Type B pancreatic cell (in vitro differentiated cells): ENCODE measurements at places on chromosomes 16 and 17. TPM values are rescaled to one million over a fixed set of nuclear protein-coding genes. Genes with fewer than 3 reads are reported as not detected.

GRCh38 chr17:38444151-38444550 lies 15.9 kb downstream of the ARHGAP23 start:
- peak overlapping the region; percentile 65 for H3K4me3 ChIP-seq
- no peaks in the 10 kb centered on the region for H3K27me3 ChIP-seq
- no peak for DNase-seq

DNA sequence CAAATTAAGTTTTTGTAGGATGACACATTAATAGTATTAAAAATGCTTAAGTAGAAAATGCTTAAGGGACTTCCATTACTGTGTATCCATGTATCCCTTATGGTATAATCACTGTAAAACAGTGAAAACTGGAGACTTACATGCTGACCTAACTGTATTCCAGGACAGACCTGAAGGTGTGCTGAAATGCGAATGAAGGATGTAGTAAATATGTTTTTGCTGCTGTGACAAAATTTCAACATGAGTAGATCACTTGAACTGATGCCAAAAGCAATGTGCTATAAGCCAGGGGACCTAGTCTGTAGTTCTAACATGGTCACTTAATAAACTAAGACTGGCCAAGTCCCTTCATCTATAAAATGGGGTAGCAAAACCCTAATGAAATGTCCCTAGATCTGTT lies 142.0 kb upstream of the CORO6 start:
- peaks cover 18% of the 10 kb centered on the region for H3K4me1 ChIP-seq
- H3K27ac ChIP-seq, result no peak overlapping the region
- H3K27me3 ChIP-seq, result peaks cover 11% of the 10 kb centered on the region
- no peak for DNase-seq
- no peak overlapping the region for H3K4me3 ChIP-seq
- no peaks in the 10 kb centered on the region for H3K36me3 ChIP-seq

- peaks cover 14% of the 10 kb centered on the region for H3K36me3 ChIP-seq
- H3K27ac ChIP-seq, result no peak overlapping the region
- peaks cover 19% of the 10 kb centered on the region for H3K4me1 ChIP-seq
- H3K27me3 ChIP-seq, result no peaks in the 10 kb centered on the region
- DNase-seq, result no peak
- H3K4me3 ChIP-seq, result no peak overlapping the region
Observed at GRCh38 chr16:70740914-70741782, 55.3 kb upstream of the MTSS2 start.

DNA sequence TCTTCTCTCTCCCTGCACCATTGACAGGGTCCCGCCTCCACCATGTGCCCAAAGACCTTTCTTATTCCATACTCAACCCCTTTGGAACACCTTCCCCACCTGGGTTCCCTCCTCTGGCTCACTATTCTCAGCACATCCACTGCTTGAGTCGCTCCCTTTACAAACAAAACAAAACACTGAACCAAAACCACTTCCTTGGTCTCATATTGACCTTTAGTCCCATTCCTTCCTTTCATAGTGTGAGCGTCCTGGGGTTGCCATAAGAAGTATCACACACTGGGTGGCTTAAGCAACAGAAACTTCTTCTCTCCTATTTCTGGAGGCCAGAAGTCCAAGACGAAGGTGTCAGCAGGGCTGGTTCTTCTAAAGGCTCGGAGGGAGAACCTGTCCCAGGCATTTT lies 6.1 kb upstream of the TNRC6C start:
- H3K27me3 ChIP-seq, result peaks cover 66% of the 10 kb centered on the region
- no peak overlapping the region for H3K27ac ChIP-seq
- peaks cover 5% of the 10 kb centered on the region for H3K4me1 ChIP-seq
- H3K4me3 ChIP-seq, result no peak overlapping the region
- no peak for DNase-seq

DNA sequence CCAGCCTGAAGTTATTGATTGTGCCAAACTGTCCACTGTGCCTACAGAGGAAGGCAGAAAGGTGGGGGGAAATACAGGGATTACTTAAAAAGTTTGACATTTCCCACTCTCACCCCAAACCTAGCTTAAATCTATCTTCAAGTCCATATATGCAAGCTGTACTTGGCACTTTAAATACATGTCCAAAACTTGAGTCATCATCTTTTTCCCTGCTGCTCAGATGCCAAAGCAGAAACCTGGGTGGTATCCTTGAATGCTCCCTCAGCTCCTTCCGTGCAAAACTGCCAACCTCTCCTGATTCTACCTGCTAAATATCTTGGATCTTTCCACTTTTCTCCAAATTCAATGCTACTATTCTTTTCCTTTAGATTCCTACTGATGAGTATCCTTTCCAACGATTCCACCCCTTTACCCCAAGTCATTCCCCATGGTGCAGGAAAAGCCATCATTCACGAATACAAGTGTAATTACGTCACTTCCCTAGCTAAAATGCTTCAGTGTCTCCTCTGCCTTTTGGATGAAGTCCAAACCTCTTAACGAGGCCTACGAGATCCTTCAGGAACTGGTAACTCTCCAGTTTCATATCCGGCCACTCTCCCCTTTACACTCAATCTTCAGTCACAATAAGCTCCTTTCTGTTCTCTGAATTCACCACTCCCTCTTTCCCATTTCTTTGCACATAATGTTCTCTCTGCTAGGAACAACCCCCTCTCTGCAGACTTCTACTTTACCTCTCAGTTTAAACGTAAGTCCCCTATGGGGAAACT lies 9.3 kb downstream of the BECN1 start:
- H3K27ac ChIP-seq, result no peak overlapping the region
- H3K4me3 ChIP-seq, result no peak overlapping the region
- no peaks in the 10 kb centered on the region for H3K4me1 ChIP-seq
- peaks cover 22% of the 10 kb centered on the region for H3K36me3 ChIP-seq
- no peaks in the 10 kb centered on the region for H3K27me3 ChIP-seq

GRCh38 chr17:79820959-79821330 lies 18.3 kb downstream of the CBX4 start:
- H3K36me3 ChIP-seq, result no peaks in the 10 kb centered on the region
- H3K27me3 ChIP-seq, result peaks cover 70% of the 10 kb centered on the region
- H3K4me1 ChIP-seq, result peaks cover 4% of the 10 kb centered on the region
- no peak overlapping the region for H3K27ac ChIP-seq

- DNase-seq, result no peak
- H3K4me3 ChIP-seq, result no peak overlapping the region
- no peaks in the 10 kb centered on the region for H3K27me3 ChIP-seq
- H3K36me3 ChIP-seq, result peaks cover 15% of the 10 kb centered on the region
- no peak overlapping the region for H3K27ac ChIP-seq
- H3K4me1 ChIP-seq, result peaks cover 5% of the 10 kb centered on the region
Observed at GRCh38 chr16:27586711-27587110, 36.8 kb downstream of the KATNIP start.

- H3K36me3 ChIP-seq, result peaks cover 44% of the 10 kb centered on the region
- no peak for DNase-seq
- no peak overlapping the region for H3K4me3 ChIP-seq
- H3K27ac ChIP-seq, result no peak overlapping the region
- peaks cover 20% of the 10 kb centered on the region for H3K4me1 ChIP-seq
- H3K27me3 ChIP-seq, result no peaks in the 10 kb centered on the region
Observed at GRCh38 chr17:32941419-32942032, 13.6 kb downstream of the TMEM98 start.

DNA sequence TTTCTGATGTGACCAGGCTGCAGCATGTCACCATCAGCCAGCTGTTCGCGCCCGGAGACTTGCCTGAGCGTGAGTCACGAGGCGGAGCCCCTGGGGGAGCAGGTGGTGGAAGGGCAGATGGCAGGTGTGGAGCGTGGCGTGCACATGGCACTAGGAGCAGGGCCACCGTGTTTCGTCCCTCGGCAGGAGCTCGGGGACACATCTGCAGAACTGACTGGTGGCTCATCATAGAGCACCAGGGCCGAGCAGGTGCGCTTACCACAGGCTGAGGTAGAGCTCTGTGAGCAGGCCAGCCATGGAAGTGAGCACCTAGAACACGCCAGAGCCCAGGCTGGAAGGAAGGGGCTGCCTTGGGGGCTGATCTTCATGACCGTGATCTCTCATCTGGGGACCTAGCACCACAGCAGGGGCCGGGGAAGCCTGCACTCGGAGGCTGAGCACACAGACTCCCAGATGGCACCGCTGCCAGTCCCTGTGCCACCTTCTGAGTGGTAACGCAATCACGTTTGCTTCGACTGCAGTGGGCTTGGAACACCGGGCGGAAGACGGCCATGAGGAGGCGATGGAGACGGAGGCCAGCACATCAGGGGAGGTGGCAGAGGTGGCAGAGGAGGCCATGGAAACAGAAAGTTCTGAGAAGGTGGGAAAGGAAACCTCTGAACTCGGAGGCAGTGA lies 61.8 kb upstream of the ENDOV start:
- no peaks in the 10 kb centered on the region for H3K27me3 ChIP-seq
- no peak for DNase-seq
- H3K36me3 ChIP-seq, result peaks cover 14% of the 10 kb centered on the region
- no peak overlapping the region for H3K27ac ChIP-seq
- H3K4me1 ChIP-seq, result no peaks in the 10 kb centered on the region
- no peak overlapping the region for H3K4me3 ChIP-seq

GRCh38 chr16:67608364-67608763 lies 36.6 kb upstream of the CARMIL2 start:
- no peak overlapping the region for H3K4me3 ChIP-seq
- DNase-seq, result no peak
- H3K36me3 ChIP-seq, result peaks cover 11% of the 10 kb centered on the region

GRCh38 chr17:57971572-57971971 lies 16.4 kb upstream of the CUEDC1 start:
- no peaks in the 10 kb centered on the region for H3K27me3 ChIP-seq
- peaks cover 24% of the 10 kb centered on the region for H3K4me1 ChIP-seq
- no peak overlapping the region for H3K27ac ChIP-seq
- H3K4me3 ChIP-seq, result no peak overlapping the region
- DNase-seq, result no peak

DNA sequence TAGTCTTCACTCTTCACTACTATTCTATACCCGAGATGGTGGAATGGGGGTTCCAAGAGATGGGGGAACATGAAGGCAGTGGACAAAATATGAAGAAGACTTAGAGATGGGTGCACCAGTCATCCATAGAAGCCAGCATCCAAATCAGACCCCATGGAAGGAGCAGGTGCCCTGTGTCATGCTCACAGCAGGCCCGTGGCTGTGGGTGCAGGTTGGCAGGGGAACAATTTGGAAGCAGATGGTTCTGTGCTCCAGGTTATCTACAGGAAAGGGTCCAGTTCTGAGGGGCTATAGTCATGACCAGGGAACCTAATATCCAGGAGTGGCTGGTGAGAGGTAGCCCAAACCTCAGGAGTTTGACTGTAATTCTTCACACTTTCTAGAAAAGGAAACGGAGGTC lies 9.6 kb upstream of the LPCAT2 start:
- peak overlapping the region; percentile 80 for H3K27ac ChIP-seq
- H3K36me3 ChIP-seq, result peaks cover 3% of the 10 kb centered on the region
- H3K4me3 ChIP-seq, result no peak overlapping the region
- no peak for DNase-seq
- H3K4me1 ChIP-seq, result peaks cover 41% of the 10 kb centered on the region

GRCh38 chr16:62033065-62033464 lies 3.2 kb downstream of the CDH8 start:
- peaks cover 17% of the 10 kb centered on the region for H3K4me1 ChIP-seq
- no peak overlapping the region for H3K27ac ChIP-seq
- peak overlapping the region; percentile 63 for H3K4me3 ChIP-seq
- peaks cover 87% of the 10 kb centered on the region for H3K27me3 ChIP-seq
- no peaks in the 10 kb centered on the region for H3K36me3 ChIP-seq

DNA sequence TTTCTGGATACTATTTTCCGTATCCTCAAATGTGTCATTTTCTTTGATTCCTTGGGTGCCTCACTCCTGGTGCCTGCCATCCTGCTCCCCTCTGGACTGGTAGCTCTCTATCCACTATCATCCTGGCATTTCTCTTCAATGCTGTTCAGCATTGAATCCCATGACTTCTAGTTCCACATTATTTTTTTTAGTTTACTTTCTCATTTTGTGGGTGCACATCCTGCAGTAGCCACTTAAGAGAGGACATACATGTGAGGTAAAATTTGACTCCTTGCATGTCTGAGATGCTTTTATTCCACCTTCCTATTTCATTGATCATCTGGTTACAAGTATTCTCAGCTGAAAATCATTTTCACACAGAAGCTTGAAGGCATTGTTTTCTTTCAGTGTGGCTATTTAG lies 19.1 kb downstream of the ALOX15 start:
- DNase-seq, result no peak
- H3K4me3 ChIP-seq, result no peak overlapping the region

- H3K36me3 ChIP-seq, result no peaks in the 10 kb centered on the region
- no peak overlapping the region for H3K27ac ChIP-seq
- H3K27me3 ChIP-seq, result peaks cover 3% of the 10 kb centered on the region
- no peak overlapping the region for H3K4me3 ChIP-seq
- no peak for DNase-seq
Observed at GRCh38 chr17:53633856-53634255, 188.9 kb upstream of the KIF2B start.

DNA sequence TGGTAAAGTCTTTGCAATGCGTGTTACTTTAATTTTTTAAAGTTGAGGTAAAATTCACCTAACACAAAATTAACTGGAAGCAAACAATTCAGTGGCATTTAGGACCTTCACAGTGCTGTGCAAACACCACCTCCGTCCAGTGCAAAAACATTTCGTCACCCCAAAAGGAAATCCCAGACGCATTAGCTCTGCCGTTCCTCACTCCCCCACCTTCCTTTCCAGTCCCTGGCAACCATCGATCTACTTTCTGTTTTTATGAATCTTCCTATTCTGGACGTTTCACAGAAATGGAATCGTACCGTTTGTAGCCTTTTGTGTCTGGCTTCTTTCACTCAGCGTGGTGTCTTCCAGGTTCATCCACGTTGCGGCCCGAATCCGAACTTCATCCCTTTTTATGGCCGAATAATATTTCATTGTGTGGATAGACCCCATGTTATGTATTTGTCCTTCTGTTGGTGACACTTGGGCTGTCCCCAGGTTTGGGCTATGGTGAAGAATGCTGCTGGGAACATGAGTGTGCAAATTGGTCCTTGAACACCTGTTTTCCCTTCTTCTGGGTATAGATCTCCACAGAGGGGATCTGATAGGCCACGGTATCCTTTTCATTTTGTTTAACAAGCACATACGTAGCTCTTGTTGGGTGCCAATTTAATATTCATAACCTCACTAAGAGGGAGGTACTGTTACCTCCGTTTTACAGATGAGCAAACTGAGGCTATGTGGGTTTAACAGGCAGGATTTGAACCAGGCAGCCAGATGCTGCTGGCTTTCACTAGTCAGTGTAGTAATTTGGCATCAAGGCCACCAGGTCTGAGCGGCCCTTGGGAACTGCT lies 232.0 kb upstream of the GSE1 start:
- H3K27me3 ChIP-seq, result peaks cover 3% of the 10 kb centered on the region
- H3K4me1 ChIP-seq, result peaks cover 52% of the 10 kb centered on the region
- DNase-seq, result no peak
- H3K27ac ChIP-seq, result no peak overlapping the region
- peak overlapping the region; percentile 45 for H3K4me3 ChIP-seq

The PIPOX gene
- total RNA-seq, result 3.1 and 3.8 TPM in 2 replicates

The FOXK2 gene
- 59.5 and 75.5 TPM in 2 replicates for total RNA-seq

The RPA1 gene
- total RNA-seq, result 91.5 and 129 TPM in 2 replicates

The ADAM11 gene
- 4.6 and 4.7 TPM in 2 replicates for total RNA-seq

The RAPGEFL1 gene
- total RNA-seq, result 9.9 and 18.6 TPM in 2 replicates

The ODAD4 gene
- total RNA-seq, result 1.9 and 4.5 TPM in 2 replicates

The SEZ6L2 gene
- 19.3 and 19.4 TPM in 2 replicates for total RNA-seq

The CTRB2 gene
- not detected in 2 replicates for total RNA-seq
